ENCODE measurements at places on chromosomes 5 and 9.

DNA sequence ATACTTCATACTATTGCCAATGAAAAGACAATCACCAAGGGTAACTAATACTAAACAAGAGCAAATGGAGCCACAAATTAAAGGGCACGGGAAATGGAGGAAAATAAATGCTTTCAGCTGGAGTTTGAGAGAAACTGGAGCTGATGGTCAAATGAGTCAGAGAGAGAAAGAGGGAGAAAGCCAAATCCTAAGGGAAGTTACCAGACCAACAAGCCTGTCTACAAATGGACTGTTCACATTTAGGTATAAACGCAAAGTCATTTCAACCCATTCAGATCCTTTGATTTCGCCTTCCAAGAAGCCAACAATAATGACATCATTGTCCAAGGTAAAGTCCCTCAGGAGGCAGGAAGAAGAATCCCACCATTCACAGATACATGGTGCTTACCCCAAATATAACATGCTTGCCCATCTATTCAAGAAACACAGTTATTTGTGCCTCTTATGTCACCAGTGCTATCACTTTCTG lies 351.8 kb downstream of the RAB3C start:
- no peak for DNase-seq

- DNase-seq = no peak
These were observed 124.4 kb downstream of the PLK2 start for GRCh38 chr5:58335518-58335917.

GRCh38 chr9:127388856-127389238 lies 8.1 kb upstream of the SLC2A8 start:
- peak; percentile 8 for DNase-seq

DNA sequence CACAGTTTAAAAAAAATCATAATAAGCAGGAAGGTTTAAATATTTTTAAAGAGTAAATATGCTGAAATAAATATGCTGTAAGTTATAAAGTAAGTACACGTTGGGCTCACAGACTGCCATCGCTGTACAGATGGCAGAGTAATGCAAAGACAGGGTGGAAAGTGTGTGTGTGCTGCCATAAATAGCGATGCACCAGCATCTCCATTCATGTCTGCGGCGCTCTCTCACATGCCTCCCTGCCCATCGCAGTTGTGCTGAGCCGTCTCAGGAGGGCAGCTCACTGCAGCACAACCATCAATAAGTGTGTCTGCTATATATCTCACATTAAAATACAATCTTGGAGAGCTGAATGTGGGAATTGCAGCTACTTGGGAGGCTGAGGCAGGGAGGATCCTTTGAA lies 14.3 kb downstream of the MOCS2 start:
- no peak for DNase-seq

DNA sequence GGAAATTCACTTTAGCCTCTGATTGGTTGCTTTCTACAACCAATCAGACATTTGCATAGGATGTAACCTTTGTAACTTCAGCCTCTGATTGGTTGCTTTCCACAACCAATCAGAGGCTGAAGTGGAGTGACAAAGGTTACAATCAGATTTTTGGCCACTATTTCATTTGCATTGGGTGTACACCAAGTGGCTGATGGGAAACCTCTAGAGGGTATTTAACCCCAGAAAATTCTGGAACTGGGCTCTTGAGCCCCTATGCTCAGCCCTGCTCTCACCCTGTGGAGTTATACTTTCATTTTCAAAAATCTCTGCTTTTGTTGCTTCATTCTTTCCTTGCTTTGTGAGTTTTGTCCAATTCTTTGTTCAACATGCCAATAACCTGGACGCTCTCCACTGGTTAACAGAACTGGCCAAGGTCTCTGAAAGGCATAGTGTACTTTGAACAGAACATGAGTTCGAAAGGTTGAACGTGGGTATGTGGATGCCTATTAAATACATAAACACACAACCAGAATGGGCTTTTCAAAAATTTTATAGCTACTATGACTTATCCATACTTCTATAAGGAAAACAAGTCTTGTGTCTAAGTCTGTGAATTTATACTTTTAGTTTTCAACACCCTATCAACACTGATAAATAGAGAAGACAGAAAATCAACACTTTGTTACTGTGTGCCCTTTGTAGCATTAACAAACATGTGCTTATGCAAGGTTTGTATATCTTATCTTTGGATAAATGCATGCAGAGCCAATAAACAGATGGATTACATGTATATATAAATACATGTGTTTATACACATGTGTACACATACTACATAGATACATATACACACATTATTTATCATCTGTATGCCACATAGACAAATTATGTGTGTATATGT lies 568.1 kb downstream of the CTNND2 start:
- no peak for DNase-seq
